ENCODE measurements at places on chromosomes 2 and 18.

DNA sequence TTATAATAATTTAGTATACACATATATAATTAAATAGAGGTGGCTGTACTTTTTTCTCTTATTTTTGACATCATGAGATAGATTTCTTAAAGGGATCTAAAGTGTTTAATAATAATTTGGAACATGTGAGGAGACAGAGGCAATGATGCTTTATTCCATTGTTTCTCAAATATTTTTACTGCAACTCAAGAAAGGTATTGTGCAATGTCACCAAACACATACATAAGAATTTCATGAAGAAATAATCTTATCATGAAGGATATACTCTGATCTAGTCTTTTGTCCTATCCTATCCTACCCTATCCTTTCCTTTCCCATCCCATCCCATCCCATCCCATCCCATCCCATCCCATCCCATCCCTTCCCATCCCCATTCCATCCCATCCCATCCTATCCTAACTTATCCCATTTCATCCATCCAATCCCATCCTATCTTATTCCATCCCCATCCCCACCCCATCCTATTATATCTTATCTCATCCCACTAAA is 232.1 kb upstream of the SMIM21 start:
- no peak for DNase-seq

- DNase-seq = peak; percentile 64
Measured at GRCh38 chr18:72544092-72544886, at the start of gene CBLN2. Gene CBLN2, minus strand, starts transcription at chr18:72544342. Its CDS starts 2,182 bp downstream, at chr18:72542160.

GRCh38 chr2:74179063-74179865 is 585 bp upstream of the MOB1A start:
- no peak for DNase-seq

- no peak for DNase-seq
Measured at GRCh38 chr18:36828157-36828629, 609 bp downstream of the TPGS2 start.

GRCh38 chr2:79619976-79620375 is 107.1 kb downstream of the CTNNA2 start:
- DNase-seq = no peak

DNA sequence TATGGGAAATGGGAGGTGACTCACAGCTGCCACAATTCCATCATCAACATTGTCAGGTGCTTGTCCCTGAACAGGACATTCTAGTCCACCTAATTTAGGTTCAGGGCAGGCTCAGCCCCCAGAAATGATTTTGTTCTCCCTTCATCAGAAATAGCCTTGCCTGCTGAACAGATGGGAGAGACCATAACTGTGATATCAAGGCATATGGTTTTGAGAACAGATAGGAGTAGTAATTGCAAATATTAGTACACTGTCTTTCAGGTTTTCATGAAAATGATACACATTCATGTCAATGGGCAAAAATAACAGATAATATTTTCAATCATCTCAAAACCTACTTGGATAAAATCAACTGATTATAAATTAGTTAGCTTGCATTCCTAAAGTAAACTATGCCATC is 316.5 kb downstream of the MBD2 start:
- no peak for DNase-seq

GRCh38 chr2:15638720-15639119 is 47.1 kb downstream of the DDX1 start:
- DNase-seq = no peak

- no peak for DNase-seq
Measured at GRCh38 chr2:278927-279320, 9.0 kb downstream of the ALKAL2 start.

DNA sequence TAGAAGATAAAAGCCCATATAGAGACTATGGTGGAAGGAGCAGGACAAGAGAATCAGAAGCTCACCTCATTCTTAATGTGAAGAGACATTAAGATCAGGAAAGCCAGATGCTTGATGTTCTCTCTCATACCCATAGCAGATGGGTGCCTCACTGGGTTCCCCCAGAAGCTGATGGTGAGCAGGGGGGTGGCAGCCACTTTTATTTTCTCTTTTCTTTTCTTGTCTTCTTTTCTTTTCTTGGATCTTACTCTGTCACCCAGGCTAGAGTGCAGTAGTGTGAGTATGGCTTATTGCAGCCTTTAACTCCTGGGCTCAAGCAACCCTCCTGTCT is 14.8 kb upstream of the CXCR4 start:
- DNase-seq = no peak

DNA sequence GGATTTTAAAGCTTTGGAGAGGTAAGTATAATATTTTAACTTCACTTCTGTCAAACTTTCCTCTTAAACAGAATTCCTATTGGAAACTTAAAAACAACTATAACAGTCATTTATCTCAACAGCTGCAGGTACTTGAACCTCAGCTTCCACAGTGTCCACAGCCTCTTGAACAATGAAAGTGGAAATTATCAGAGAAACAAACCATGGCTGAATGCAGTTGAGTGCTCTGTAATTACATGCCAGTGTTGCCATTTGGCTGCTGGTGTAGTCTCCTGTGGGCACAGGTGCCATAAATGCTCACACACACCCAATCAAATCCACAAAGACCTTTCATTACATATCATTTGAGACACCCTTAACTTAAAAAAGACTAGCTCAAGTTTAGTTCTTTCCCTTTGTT is 125.1 kb downstream of the CPS1 start:
- DNase-seq = no peak

- no peak for DNase-seq
Measured at GRCh38 chr2:231909631-231910030, 16.6 kb downstream of the NPPC start.

DNA sequence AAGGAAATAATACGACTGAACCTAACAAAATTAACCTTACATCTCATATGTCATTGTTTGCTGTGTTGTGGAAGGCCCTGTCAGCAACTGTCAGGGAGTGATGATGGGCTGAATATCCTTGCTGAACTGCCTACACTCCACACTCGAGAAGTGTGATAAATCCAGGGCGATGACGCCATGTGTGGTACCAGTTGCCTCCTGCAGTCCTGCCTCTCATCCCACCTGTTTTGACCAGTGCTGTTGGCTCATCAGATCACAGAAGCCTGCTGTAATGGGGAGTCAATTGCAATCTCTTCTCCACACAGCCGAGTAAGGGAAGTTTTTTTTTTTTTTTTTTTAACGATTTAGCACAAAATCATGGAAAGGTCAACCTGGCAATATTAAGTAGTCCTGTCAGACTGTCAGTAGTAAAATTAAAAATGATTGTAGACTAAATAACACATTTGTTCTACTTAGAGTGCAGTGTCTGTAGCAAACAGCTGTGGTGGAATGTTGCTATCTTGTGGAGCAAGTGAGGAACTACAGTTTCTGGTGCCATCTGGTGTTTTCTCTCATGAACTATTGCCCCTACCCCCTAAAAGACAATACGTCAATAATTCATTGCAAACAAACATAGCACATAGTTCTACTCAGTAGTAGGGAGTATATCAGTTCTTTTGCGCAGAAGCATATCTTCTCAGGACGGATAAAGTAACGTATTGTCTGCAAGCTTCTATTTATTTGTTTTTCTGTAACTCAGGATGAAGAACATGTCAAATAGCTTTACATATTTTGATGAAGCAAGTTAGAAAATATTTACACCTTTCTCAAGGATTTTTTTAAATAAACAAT is 347.6 kb downstream of the CTNNA2 start:
- no peak for DNase-seq

DNA sequence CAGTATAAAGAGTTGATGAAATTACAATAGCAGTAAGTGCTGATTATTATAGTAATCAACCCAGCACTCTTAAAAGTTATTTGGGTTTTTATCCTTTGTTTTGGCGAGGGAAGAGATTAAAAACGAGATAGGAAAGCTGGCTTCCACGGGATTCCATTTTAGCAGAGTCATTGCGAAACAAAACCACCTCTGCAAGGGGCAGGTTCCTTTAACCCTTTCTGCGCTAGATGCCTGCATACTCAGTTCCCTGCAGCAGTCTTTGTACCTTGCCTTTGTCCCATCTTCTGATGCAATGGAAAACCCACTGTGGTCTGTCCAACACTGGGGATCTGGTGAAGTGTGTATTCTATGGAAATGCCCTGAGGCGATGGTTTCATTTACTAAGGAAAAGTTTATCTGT is 2.7 kb downstream of the YPEL5 start:
- DNase-seq = no peak

GRCh38 chr2:112482309-112483041 is 519 bp downstream of the TTL start:
- DNase-seq = peak; percentile 58

- no peak for DNase-seq
Measured at GRCh38 chr2:14401873-14402272, 230.6 kb upstream of the LRATD1 start.

DNA sequence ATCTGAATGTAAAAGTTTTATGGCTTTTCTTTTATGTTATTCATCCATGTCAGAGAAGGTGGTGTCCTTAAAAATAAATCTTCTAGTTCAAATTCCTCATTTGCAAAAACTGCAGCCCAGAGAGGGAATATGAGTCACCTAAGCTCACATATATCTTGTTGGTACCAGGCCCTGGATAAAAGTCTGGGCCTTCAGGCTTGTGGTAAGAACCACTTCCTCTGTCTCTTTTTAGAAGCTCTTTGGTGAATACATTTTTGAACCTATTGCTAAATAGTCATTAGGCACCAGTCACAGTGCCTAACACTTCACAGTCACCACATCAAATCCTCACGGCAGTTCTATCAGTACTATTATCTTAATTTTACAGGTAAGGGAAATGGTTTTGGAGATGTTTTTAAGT is 199.2 kb downstream of the KCNS3 start:
- no peak for DNase-seq

DNA sequence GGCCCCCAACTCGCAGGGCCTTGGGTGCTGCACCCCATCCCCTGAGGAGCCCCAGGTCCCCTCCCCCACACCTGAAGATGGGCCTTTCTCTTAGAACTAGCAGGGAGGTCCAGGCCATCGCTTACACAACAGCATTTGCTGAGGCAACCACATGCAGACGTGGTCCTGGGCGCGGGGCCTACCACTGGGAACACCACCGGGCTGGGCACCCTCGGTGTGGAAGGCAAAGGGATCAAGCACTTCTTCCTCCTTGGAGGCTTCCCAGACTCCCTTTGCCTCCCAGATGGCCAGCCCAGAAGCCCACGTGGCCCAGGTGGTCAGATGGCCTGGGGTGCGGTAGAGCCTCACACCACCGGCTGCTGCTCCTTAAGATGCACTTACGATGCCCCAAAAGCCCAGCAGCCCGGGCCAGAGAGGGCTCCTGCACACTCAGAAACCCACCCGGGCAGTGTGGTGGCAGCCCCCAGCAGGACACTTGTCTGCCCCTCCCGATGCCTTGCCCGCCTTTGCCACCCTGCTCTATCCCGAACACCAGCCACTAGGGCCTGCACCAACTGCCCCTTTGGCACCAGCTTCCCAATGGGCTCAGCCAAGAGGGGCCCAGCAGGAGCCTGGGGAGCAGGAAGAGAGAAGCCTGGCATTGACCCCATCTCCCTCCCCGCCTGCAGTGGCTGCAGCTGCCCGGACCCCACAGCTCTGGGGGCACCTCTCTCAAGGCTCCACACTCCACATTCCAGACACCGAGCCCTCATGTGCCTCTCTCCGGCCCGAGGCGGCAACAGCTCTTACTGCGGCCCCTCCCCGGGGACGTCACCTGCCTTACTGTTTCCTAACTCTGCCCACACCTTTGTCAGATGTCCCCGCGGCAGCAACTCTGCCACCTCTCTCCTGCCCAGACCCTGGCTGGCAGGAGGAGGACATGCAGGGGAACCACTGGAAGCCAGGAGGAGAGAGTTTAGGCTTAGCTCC is 13.9 kb upstream of the MLPH start:
- no peak for DNase-seq

DNA sequence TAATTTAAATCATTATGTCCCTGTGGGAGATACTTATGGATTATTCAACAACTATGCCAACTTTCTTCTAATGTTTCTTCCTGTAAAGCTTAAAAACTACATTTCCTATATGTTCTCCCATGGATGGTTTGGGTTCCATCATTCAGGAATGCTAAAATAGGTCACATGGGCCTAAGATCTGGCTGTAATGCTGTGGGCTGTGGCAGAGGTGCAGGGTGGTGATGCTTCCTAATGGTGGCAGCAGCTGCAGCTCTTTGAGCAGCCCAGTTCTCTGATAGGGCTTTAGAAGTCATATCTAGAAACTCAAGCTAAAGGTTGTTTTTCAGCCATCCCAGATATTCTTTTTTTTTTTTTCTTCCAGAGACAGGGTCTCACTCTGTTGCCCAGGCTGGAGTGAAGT is 266.1 kb downstream of the ZNF385B start:
- DNase-seq = no peak

Data from substantia nigra (tissue), 51 donors.